Effector CD4-positive, alpha-beta T cell (primary cell): ENCODE measurements at places on chromosomes 4 and X.

DNA sequence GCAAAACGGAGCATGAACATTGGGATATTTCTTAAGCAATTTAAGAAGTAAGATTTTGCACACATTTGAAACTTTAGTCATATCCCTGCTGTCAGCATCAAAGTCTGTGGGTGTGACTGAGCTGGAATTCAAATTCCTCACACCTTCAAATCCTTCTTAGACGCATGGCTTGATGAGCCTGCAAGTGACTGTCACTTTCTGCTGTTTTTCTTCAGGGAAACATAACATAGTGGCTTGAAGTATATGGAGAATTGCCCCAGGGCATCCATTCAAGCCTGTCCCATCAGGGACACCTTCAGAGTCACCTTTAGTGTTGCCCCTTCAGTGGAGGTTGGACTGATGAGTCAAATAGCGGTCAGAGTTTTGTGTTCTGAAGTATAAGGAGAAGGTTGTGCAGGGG, 17.4 kb downstream of the FHDC1 start:
- no peak for DNase-seq

DNA sequence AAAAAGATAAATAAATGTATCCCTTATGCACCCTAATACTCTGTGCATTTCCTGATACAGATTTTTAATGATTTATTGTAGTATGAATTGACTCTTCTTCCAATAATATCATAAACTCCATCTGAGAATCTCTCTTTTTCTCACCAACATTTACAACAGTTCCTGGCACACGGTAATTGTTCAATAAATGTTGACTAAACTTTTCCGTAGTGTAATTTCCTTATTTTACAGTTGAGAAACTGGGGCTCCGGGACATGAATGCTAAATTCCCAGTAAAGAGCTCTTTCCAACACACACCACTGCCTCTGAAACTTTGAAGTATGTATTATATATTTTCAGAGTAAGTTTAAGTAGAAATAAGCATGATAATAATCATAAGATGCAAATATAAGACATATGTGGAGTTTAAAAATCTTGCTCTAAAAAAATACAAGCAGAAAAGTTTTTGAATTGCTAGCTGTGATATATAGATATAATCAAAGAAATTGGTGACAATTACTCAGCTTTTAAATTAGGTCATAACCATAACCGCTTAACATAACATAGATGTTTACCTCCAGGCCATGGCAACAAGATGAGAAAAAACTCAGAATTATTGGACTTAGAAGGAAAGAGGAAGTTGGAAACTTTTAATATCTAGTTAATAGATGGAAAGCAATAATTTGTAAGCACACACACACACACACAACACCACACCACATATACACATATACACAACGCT, 28.2 kb upstream of the ANTXR2 start:
- no peak for DNase-seq

GRCh38 chr4:156790866-156791265, 180.7 kb downstream of the PDGFC start:
- no peak for DNase-seq

DNA sequence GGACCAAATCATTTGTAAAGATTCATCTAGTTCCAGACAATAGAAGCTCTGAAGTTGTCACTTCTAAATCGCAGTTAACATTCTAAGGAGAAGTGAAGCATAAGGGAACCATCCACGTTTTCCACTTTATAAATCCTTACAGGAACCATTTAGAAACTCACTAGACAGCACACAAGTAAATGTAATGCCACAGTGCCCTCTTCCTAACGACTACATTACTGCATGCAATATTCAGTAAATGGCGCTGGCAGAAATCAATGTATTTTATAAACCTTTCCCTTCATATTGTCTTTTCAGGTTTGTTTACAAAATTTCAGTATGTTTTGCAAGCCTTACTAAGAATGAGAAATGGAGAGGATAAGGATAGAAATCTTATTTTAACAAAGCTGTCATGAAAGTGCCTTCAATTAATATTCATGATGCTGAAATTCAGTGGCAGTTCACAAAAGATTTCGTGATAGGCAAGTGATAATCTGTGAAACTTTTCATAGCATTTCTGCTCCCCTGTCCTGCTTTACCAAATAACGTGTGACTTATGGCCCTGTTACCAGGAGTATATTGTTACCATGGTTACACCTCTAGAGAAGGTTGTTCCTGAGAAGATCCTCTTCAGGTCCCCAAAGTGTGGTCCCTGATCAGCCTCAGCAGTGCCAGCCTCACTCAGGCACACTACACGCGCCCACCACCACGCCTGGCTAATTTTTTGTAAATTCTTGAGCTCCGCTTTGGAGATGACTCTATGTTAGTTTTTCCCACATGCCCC, 54.2 kb downstream of the TMA16 start:
- peak; percentile 4 for DNase-seq

DNA sequence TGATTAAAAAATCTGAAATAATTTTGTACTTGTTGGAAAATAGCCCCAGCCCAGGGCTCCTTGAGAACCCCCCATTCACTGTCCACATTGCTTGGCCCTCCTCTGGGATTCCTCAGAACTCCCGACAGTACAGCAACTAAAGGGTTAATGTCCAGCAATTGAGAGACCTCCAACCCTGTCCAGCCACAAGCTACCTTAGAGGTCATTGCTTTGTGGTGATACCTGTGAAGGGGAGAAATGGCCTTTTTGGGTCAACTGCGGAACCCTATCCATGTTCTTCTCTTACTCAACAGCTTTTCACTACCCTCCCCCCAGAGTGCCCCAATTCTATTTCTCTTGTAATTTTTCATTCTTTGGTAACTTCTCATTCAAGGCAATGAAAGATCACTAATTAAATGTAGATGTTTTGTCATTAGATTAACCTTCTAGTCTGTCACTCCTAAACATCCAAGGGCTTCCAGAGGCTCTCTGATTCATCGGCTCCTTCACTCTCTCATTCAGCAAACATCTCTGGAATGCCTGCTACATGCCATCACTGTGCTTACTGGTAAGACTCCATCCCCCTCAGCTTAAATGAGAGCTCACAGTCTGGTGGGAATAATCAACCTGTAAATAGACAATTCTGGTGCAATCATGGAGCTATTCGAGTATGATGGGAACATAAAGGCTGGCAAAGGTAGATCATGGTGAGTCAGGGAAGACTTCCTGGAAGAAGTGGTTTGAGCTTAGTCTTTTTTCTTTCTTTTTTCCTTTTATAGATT, 241.4 kb upstream of the PGRMC2 start:
- no peak for DNase-seq

- DNase-seq: no peak
Measured at GRCh38 chrX:44306356-44306755, 37.1 kb downstream of the EFHC2 start.

- no peak for DNase-seq
Measured at GRCh38 chr4:57602141-57602540, 492.0 kb upstream of the IGFBP7 start.

- DNase-seq: no peak
Measured at GRCh38 chr4:47791965-47792364, 45.9 kb downstream of the CORIN start.

DNA sequence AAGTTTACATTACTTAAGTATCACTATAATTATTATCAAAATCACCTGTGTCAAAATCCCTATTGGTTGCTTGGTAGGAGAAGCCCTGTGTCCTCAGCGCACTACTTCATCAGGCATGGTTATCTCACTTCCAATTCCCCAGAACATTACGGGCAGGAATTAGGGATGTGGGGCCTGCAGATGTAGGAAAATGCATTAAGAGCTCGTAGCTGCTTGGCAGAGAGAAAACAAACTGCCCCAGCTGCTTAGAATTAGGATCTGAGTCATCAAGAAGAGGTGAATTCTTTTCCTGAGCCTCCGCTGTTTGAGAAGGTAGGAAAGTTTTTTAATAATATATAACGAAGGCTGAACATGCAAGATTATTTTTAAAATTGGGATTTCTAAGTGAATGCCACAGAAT, 31.1 kb upstream of the CLNK start:
- DNase-seq: no peak

DNA sequence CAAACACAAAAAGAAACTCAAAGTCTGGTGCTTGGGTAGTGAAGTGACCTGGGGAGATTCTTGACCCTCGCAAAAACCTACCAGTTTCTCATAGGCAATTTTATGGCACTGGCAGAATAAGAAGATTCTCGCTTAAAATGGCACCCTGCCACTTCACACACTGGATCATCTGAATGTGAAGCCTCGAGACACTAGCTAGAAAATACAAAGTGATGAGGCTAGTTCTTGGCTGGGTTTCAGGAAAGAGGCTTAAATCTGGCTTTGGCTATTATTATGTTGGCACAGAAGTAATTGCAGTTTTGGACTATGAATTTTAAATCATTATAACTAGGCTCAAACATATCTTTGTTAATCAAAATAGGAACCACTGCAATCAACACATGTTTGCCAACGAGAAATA, 634.7 kb upstream of the BOD1L1 start:
- no peak for DNase-seq

- DNase-seq: no peak
Measured at GRCh38 chr4:39085891-39086290, 23.9 kb downstream of the KLHL5 start.

DNA sequence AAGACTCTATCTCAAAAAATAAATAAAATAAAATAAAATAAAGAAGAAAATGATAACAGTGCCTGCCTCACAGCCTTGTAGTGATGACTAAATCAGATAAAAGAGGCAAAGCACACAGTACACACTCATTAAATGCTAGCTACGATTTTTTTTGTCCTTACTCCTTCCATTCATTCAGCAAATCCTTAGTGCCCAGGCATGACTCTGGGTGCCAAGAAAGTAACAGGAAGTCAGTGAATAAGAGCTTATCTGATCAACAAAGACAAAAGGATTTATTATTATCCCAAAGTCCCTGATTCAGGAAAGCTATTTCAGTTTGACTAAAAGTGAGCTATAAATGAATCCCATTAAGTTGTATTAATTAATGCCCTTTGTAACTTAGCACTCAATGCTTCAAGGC, 92.7 kb downstream of the SH3KBP1 start:
- DNase-seq: no peak

DNA sequence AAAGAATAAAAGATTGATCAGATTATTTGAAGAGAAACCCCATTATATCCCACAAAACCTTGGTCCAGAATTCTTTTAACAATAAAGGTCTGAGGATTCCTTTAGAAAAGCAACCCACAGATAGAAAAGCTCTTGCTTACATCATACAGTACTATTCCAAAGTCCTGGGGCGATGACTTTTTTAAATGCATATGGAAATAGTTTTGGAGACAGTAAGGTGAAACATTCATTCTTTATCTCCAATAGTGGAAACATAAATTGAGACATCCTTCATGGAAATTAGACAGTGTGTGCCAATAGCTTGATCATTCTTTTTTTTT, 85.7 kb upstream of the UCP1 start:
- DNase-seq: no peak

GRCh38 chrX:104510801-104511200, 55.2 kb upstream of the IL1RAPL2 start:
- DNase-seq: no peak

- no peak for DNase-seq
Measured at GRCh38 chr4:63541828-63542227, 867.4 kb downstream of the TECRL start.

DNA sequence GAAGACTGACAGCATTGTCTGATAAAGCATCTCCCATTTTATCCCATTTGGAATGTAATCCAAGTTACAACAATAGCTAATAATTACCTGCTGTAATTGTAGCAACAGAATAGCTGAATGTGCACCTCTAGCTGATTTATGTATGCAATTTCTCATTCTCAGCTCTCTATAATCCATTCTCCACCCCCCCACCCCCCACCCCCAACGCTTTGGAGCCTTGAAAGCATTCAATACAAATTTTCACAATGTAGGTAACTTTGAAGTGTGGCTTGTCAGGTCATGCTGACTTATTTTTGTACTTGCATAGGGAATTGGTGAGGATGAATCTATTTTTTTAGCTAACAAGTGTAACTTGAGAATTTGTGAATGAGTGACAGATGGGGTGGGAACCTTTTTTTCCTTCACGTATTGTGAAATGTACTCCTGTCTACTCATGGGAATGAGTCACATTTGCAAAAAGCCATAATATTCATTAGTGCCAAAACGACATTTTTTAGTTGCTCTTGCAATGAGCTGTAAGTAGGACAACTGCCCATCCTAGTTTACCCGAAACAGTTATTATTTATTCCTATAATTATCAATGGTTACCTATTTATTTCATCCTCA, 159.3 kb downstream of the PALLD start:
- DNase-seq: no peak

DNA sequence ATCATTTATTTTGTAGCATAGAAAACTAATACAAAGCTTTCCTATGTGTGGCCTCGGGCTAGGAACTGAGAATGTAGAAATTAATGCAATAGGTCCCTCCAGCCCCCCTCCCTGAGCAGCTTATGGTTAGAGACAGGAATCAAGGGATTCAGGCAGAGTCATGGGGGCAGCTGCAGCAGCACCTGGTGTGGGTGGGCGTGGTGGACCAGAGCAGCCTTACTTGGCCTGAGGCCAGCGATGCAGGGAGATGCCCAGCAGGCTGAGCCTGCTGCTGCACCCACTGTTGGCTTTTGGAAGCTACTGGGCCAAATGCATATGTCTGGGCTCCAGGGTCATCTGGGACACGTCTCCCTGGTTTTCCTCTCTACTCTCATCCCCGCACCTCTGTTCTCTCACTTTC, 74.0 kb downstream of the STK32B start:
- DNase-seq: no peak

GRCh38 chrX:12007881-12008280, 130.4 kb upstream of the FRMPD4 start:
- no peak for DNase-seq

- DNase-seq: no peak
Measured at GRCh38 chr4:84750260-84750959, 167.5 kb downstream of the CDS1 start.

DNA sequence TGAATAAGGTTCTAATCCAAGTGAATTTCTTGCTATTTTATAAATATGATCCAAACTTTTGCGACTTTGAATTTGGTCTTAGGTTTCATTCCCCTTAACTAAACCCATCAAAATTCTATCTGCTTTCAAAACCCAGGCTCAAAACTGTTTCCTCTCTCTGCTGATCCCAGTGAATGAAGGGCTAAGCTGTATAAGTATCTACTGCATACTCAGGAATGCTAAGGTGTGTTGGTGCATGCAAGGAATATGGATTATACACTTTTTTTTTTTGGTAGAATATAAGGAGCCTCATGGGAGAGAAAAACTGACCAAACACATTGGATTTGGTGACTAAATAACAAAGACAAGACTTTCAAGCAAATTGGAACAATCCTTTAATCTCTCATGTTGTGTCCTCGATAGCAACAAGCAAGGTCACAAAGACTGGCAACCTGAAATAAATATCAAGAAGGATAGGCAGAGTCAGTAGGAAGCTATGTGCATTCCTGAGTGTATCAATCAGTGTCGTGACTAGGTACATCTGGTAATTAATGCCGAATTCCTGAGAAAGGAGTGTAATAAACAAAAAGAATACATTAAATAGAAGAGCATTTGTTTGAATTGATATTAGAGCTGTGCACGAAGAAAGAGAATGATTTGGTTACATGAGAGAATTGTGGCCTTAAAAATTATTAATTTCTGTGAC, 74.3 kb upstream of the KCTD8 start:
- no peak for DNase-seq
